ENCODE measurements at places on chromosomes 11 and 22.

- DNase-seq, result peak; percentile 81
Measured at GRCh38 chr11:64846998-64847666, 2.7 kb upstream of the CDC42BPG start.

DNA sequence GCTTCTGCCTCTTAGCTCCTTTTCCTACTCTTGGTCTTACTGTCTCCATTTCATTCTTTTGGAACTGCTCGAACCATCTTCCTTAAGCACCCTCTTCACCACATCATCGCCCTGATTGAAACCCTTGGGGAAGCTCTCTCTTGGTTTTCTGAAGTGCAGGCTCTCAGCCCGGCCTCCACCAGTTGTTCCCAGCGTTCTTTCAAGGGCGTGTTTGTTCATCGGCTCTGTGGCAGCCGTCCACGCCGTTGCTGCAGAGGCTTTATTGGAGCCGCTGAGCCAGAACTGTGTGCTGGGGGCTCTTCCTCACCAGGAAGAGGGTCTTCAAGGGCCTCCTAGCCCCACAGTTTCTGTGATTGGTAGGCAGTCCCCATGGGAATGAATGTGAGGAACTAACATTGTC is 214.1 kb downstream of the TBC1D22A start:
- no peak for DNase-seq

- DNase-seq, result no peak
Measured at GRCh38 chr11:79199729-79200354, 241.0 kb downstream of the TENM4 start.

DNA sequence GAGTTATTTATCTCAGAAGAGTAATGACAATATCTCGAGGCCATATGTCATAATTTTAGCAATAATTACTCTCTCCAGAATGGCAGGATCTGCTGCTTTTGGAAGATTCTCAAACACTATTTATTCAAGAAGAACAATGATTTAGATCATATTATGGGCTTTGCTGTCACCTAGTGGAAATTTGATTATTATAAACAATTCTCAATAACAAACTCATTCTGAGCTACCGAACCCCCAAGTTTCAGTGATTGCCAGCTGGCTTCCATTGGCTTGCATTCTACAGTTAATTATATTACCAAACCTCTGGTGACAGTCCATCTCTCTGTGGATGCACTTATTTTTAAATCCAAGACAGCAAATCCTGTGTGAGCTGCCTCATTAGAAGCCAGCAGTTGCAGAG is 27.9 kb upstream of the SLC36A4 start:
- no peak for DNase-seq

GRCh38 chr11:62644220-62644619 is 2.2 kb downstream of the GANAB start:
- no peak for DNase-seq

- DNase-seq, result no peak
Measured at GRCh38 chr11:118715245-118715831, 35.9 kb upstream of the TREH start.

GRCh38 chr11:45361551-45361950 is 75.4 kb upstream of the SYT13 start:
- no peak for DNase-seq

- DNase-seq, result no peak
Measured at GRCh38 chr11:86115542-86116385, 46.9 kb upstream of the PICALM start.

DNA sequence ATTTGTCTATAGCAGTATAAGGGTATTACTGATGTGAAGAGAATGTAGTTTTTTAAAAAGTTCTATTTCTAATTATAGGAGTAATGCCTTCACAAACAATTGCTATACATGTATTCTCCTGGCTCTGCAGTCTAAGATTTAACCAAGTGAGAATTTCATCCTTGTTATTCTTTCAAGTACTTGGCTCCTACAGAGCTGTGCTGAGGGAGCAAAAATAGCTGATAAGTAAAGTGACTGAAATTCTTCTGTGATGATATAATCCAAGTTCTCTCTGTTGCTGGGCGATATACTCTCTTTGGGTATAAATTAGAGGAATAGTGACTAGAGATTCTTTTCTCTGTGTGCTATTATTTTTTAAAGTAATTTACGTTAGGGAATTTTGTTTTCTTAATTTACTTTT is 68.0 kb downstream of the PGR start:
- DNase-seq, result no peak

- DNase-seq, result no peak
Measured at GRCh38 chr11:72537051-72537450, 102.7 kb upstream of the CLPB start.

GRCh38 chr22:37222440-37222971 is 10.2 kb upstream of the SSTR3 start:
- no peak for DNase-seq

GRCh38 chr11:33366918-33367317 is 109.7 kb downstream of the HIPK3 start:
- no peak for DNase-seq

- no peak for DNase-seq
Measured at GRCh38 chr11:16778286-16778685, 39.8 kb downstream of the C11orf58 start.

- no peak for DNase-seq
Measured at GRCh38 chr11:129960216-129961214, 42.1 kb downstream of the PRDM10 start.

DNA sequence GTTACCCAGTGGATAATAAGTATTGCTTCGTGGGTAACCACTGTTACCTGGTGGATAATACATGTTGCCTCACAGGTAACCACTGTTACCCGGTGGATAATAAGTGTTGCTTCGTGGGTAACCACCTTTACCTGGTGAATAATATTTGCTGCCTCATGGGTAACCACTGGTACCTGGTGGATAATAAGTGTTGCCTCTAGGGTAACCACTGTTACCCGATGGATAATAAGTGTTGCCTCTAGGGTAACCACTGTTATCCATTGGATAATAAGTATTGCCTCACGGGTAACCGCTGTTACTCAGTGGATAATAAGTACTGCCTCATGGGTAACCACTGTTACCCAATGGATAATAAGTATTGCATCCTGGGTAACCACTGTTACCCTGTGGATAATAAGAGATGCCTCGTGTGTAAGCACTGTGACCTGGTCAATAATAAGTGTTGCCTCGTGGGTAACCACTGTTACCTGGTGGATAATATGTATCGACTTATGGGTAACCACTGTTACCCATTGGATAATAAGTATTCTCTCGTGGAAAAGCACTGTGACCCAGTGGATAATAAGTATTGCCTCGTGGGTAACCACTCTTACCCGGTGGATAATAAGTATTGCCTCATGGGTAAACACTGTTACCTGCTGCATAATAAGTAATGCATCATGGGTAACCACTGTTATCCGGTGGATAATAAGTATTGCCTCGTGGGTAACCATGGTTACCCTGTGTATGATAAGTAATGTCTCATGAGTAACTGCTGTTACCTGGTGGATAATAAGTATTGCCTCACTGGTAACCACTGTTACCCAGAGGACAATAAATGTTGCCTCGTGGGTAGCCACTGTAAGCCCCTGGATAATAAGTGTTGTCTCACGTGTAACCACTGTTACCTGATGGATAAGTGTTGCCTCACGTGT is 20.1 kb upstream of the NXPE4 start:
- DNase-seq, result no peak

- no peak for DNase-seq
Measured at GRCh38 chr11:19025481-19026406, 34.8 kb downstream of the MRGPRX2 start.

GRCh38 chr11:60992842-60993409 is 21.4 kb downstream of the CD6 start:
- no peak for DNase-seq

DNA sequence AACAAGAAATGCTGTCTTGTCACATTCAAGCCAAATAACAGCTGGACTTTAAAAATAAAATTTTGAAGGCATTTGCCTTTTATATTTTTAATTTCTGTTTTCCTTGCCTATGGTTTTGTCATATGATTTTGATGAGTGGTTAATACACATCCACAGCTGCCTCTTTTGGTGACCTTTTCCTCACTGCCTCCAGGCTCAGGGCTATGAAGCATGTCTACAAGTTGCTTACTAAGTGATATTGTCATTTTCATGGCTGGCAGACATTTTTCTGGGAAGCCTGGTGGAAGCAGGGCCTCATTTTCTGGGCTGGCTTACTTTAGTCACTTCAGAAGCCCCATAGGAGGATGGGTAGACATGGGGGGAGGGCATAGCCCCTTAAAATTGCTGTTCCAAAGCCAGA is 344.9 kb downstream of the SOX6 start:
- DNase-seq, result no peak

GRCh38 chr22:16954060-16954403 is 54.0 kb downstream of the GAB4 start:
- DNase-seq, result no peak

GRCh38 chr22:45322873-45323525 is 13.3 kb downstream of the FAM118A start:
- no peak for DNase-seq

DNA sequence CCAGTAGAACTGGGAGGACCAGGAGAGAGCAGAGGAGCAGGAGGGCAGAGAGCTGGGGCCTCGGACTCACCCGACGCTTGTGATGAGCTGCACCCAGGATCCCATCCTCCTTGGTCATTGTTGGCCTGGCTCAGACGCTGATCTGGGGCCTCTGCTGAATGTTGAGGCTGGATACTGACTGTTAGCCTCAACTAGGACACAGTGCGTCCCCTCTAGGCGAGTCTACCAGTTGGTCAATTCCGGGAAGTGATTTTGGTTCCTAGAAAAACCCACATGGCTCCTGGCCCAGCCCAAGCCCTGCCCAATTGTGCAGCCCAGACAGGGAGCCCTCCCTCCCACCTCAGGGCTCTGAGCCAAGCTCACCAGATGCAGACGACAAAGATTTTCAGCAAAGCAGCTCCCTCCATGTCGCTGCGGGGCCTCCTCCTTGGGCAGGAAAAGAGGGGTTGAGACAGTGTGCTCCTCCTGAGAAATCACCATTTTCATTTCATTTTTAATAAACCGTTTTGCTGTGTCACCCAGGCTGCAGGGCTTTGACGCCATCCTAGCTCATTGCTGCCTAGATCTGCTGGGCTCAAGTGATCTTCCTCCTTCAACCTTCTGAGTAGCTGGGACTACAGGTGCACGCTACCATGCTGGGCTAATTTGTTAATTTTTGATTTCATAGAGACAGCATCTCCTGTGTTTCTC is at the start of gene APOL4:
APOL4 (minus strand) TSS at position 180 of the 690 bp plus-strand sequence; CDS start at position 105, 75 bp downstream.
- DNase-seq, result no peak

DNA sequence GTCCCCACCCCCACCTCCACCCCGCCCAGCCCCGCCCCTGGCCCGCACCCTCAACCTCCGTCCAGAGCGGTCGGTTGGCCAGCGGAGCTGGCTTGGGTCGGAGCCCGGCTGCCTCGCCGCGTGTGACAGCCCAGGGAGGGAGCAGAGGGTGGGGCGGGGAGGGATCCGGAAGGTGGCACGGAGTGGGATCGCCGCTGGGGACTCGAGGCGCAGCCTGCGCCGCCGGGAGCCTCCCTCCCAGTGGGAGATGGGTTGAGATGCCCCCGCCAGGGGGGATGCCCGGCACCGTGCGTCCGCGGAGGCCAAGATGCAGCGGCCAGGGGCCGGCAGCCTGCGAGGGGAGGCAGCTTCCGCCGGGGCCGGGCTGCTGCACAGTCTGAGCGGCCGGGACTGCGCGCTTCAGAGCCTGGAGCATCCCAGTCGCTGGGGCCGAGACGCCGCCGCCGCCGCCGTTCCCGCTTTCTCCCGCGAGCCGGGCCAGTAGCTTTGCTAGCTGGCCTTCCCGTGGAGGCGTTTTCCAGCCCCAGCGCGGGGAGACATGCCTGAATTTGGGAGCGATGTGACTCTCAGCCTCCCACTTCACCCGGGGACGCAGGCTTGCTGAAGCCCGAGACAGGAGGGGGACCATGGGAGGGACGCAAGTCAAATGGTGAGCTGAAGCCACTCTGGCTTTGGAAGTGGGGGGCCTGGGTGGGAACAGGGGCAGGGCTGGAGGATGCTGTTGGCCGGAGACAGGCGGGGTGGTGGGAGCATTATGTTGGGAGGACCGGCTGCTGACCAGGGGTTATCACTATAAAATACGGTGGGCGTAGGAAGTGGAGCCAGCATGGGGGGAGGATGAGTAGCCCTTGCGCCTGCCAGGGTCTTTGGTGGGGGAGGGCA is 40.2 kb downstream of the DIXDC1 start:
- no peak for DNase-seq

GRCh38 chr11:103228807-103229206 is 119.6 kb downstream of the DYNC2H1 start:
- no peak for DNase-seq
